ENCODE measurements at places on chromosomes 4 and X.

- DNase-seq = no peak
These were observed 145.9 kb downstream of the CPE start for GRCh38 chr4:165524532-165525190.

DNA sequence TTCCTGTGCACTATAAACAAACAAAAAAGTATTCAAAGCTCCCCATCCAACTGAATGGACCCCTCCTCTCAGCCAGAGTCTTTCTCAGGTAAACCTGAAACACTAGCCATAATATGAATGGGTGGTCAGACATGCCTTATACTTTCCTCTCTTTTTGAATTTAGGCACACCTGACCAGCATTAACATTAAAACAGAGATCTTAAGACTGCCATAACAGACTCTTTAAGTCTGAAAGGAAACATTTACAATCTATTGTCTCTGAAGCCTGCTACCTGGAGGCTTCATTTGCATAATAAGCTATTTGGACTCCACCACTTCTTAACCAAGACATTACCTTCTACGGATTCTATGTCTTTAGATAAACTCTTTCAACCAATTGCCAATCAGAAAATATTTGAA, 56.9 kb upstream of the SPIN4 start:
- DNase-seq = no peak

DNA sequence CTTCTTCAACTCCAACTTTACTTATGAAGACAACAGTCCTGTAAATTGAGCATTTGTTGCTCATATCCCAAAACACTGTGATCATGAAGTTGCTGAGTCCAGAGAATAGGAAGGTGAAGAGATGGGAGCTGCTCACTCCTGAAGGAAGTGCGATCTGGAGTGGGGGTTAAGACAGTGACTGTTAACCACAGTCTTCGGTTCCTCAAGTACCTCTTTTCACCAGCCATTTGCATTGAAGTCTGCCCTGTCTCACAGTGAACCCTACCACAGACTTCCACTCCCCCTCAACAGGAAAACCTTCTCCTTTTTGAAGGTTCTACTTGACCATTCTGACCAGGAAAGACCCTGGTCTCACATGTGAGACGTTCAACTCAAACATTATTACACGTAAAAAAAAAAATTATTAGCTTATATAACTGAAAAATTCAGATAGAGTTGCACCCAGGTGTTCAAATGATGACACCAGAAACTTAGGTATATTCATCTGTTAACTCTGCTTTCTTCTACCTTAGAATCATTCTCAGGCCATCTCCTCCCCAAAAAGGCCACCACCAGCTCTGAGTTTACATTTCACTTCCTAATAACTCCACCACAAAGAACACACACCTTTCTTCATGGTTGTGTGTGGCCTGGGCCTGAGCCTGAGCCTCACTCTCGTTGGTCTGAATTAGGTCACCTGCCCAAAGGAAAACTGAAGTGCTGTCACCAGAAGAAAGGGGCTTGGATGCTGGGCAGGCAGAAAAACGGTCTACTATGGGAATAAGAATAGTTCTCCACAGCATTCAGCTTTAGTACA, 199.2 kb downstream of the DCTD start:
- no peak for DNase-seq

DNA sequence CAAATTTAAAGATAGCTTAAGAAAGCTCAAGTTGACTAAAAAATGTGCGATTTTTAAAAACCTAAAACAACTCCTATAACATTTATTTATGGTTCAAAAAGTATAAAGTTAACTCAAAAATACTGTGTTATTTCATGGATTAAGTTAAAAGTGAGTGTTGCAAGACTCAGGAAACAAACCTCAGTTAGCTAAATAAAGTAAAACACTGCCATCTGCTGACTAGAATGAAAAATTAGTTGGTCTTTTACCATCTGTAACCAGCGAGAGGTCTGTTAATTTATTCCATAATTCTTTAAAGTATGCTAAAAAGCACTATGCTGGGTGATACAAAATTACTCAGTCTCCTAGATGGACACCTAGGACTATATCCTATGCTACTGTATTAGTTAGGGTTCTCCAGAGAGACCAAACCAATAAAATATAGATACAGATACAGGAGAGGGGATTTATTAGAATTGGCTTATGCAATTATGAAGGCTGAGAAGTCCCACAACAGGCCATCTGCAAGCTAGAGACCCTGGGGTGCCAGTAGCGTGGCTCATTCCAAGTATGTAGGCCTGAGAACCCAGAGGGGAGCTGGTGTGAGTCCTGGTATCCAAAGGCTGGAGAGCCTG, 4.9 kb upstream of the WDFY3 start:
- no peak for DNase-seq

DNA sequence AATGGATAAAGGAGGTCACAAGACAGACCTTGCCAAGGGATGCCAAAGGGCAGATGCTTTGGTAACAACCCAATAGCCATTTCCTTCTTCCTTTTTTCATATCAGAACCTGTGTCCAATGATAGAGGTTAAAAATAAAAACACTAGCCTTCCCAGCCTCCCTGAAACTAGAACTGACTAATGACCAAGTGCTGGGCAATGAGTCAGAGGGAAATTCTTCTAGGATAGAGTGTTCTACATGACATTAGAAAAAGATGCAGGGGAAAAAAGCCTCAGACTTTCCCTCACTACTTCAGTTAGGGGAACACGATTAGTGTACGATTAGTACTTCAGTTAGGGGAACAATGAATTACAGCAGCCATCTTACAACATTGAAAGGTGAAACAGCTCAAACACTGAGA, 29.3 kb upstream of the FAM47C start:
- no peak for DNase-seq

GRCh38 chr4:36288731-36289426, 7.5 kb downstream of the DTHD1 start:
- no peak for DNase-seq

DNA sequence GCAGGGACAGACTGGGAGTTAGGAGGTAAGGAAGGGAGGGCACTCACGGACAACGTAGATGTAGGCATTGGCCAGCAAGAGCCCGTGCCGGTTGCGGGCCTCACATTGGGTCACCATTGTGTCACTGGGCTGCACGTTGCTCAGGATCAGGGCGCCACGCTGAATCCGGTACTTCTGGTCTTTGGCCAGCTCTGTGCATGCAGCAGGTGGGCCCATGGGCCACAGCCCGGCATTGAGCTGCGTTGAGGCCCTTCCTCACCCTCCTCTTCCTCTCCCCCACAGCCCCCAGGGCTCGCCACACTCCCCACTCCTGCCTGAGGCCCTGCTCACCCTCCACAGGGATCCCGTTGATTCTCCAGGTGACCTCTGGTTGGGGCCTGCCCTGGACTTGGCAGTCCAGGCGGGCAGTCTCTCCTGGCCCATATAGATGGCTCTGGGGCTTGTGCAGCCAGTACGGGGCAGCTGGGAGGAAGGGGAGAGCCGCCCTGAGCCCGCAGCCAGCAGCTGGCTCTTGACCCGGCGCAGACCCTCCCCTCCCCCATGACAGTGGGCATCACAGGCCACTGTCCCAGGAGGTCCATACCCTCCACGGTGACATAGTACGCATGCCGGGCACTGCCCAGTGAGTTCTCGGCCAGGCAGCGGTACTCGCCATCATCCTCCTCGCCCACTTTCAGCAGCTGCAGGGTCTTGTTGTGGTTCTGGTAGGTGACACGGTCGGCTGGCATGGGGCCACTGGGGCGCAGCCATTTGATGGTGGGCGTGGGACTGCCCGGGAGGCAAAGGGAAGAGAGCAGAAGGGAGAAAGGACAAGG, 16.3 kb downstream of the L1CAM start:
- no peak for DNase-seq

- DNase-seq = no peak
These were observed 447.3 kb downstream of the C4orf33 start for GRCh38 chr4:129543299-129543698.

GRCh38 chr4:113832803-113833202, 71.3 kb upstream of the CAMK2D start:
- no peak for DNase-seq

GRCh38 chr4:104063341-104063740, 343.6 kb upstream of the TACR3 start:
- no peak for DNase-seq

DNA sequence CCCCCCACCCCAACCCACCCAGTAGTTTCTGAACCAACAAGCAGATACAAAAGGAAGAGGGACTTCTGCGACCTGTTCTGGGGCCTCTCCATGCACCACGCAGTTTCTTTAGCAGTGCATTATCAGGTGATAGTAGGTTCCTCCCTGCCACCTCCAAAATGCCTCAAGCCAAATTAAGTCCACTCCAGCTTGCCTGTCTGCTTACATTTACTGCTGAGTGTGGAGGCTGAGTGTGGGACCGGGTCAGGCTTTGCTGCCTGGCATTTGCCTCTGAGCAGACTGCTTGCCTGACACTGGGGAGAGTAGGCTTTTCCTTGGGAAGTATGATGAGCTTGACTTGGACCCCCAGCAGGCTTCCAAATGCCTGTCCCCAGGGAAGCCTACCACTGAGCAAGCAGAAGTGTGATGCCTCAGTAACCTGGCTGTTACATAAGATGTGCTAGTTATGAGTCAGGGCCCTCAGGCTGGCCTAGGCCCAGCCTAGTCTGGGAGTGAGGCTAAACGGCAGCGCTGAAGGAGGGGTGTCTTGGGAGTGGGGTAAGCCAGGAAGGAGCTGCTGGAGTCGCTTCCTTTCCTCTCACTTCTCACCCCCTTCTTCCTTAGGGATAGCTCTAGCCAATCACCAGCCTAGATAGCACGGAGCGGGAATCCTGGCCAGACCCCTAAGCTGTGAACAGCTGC, 9.0 kb downstream of the TSC22D3 start:
- DNase-seq = no peak

DNA sequence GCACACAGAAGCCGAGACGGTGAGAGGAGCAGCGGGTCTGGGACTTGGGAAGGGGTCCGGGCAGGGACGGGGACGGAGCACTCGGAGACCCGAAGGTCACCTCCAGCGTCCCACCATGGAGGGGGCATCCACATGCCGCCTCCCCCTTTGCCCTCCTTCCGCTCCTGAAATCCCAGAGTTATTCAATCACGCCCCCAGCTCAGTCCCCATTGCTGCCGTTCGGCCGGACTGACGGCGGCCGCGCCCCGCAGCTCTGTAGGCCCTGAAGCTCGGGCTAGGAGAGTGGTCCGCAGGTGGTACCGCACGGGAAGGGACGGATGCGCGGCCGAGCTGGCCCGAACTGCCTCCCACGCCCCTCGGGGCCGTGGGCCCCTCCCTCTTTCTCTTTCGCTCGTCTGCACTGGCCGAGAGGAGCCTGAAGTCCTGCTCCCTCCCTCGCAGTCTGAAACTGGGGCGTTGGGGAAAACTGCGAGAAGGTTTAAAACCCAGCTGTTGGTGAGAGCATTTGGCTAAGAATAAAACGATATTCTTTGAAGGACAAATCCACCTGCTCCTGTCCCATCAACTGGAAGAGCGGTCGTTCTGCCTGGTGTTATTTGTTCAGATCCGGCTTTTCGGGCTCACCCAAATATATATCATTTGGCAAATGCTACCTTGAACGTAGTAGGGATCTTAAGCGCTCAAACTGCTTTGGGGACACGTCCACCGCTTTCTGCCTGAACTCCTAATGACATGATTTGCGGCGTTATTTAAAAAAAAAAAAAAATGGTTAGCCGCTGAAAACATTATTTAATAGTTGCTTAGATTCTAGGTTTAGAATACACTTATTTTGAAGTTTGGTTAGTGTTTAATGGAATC, 719 bp downstream of the USO1 start:
- DNase-seq = no peak

DNA sequence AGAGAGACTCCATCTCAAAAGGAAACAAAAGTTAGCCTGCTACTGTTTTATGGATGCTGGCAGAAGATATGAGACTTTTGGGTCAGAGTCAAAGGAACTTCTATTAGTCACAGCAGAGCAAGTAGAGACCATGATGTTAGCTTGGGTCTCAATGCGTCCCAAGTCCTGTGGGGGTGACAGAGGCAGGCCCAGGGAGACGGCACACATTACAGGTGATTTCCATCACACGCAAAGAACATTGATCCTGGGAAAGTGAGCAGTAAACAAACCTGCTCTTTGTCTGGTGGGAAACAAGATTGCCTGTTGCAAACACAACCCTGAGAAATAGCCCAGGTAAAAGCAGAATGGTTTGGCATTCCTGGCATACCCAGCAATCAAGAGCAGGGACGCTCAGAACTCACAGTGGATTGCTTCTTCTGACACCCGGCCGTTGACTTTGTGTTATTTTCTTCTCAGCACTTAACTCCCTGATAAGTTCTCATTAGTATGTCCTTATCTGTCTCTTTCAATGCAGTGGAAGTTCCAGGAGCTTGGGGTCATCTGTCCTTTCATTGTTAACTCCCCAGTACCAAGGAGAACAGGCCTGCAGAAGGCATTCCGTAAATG, 51.2 kb upstream of the LGI2 start:
- no peak for DNase-seq

GRCh38 chrX:42540146-42540545, 237.8 kb downstream of the PPP1R2C start:
- DNase-seq = no peak

DNA sequence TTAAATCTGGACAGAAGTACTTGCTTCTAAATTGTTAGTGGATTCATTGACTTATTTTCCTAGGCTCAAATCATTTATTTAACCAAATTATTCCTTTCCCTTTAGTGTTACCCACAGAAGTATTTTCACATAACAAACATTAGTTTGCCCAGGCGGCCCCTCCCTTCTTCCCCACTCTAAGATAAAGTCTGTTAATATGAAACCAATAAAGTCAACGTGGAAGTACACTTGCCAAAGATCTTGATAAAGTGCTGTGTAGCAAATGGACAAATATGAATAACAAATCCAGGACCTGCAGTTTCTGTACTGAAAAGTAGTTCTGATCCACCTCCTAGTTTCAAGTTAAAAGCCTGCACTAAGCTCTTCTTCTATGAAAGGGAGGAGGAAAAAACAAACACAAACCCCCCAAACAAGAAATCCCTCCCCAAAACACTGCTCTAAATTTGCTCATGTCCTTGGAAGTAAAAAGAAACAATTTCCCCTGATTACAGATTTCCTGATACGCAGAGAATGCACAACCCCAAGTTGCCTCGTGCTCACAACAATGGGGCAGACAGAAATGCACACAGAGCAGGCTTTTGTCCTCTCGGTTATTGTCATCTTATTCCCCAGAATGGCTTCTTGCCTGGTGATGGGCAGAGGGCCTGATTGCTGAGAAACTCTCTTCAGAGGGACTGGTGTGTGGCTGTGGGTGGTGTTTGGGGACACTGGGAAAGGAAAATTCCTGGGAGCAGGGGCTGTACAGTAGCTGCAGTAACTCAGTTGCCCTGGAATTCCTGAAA, 23.2 kb downstream of the TMSB4X start:
- no peak for DNase-seq

DNA sequence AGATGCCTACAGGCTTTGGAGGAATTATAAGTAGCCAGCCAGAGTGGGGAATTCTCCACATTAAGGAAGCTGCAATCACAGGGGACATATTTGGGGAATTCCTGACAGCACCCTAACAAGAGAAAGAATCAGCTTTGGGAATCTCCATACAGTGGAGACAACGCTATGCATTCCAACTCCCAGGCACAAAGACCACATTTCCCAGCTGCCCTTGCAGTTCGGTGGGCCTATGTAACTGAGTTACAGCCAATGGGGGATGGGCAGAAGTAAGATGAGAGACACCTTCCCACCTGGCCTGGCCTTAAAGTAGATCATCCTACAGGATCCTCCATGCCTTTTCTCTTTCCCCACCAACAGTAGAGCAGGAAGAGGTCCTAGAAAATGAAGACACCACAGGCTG, 43.4 kb upstream of the CCKAR start:
- no peak for DNase-seq

- no peak for DNase-seq
These were observed 615.1 kb downstream of the CENPC start for GRCh38 chr4:66930206-66930605.
